ENCODE measurements at places on chromosomes 2 and 18.

GRCh38 chr2:112310906-112311305 lies 35.5 kb downstream of the ZC3H6 start:
- DNase-seq, result no peak

- DNase-seq, result no peak
These were observed 17.1 kb upstream of the B3GNT2 start for GRCh38 chr2:62178741-62179271.

DNA sequence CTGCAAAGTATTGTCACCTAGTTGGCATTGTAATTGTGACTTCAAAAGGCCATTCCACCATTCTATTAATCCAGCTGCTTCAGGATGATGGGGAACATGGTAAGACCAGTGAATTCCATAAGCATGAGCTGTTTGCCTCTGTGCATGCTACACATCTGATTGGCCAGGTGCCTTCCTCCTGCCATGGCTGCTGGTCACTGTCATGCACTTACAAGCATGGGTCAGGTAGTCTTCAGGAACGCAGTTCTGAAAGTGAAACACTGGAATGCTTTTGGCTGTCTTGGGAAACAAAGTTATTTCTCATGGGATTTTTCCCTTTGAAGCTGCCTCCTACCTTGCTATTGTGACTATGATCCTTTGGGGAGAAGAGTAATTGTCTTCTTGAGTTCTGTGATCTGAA lies 267.6 kb downstream of the GBX2 start:
- DNase-seq, result no peak

- DNase-seq, result no peak
These were observed 135.4 kb downstream of the TRIB2 start for GRCh38 chr2:12852135-12852534.

GRCh38 chr2:106094131-106094841 lies 99.8 kb downstream of the UXS1 start:
- DNase-seq, result no peak

DNA sequence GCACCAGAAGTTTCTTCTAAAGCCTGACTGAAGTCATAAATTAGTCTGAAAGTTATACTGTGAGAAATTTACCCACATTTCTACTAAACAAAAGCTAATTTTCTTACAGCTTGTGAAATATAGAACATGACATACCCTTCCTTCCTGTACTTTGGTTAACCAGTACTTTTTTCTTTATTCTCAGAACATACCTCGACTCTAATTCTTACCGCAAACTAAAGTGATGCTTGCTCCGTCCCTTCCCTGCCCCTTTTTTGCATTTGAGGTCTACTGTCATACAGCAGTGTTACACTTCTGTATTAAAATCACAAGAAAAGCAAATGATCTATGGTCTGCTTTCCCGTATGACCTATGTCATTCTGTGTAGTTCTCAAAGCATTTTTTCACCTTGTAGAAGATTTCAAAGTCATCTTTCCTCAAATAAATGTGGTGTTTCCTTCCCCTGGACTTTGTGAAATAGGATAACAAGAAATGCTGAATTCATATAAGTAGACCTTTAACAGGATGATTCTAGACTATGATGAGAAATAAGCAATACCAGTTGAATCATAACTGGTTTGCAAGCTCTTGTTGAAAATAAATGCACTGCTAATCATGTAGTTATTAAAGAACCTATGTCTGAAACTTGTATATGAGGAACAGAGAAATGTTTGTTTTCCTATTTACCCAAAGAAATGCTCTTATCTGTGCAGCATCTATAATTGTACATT lies 30.4 kb downstream of the CYTIP start:
- DNase-seq, result no peak
